ENCODE measurements at places on chromosomes 4 and X.

DNA sequence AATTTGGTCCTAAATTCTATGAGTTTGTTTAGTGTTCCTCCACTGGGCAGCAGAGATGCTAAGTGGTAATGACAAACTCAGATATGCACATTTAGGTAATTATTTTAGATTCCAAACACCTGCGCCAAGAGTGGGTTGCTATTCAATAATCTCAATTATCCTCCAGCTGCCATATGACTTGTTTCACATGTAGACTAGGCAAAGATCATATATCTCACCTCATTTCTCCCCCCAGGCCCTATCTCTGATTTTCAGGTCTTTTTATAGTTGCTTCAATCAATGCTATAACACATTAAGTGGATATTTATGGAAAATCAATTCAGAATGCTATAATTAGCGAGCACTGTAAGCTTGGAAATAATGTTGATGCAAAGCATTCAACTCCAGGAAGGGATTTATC lies 217.6 kb downstream of the KCTD8 start:
- no peak for DNase-seq

DNA sequence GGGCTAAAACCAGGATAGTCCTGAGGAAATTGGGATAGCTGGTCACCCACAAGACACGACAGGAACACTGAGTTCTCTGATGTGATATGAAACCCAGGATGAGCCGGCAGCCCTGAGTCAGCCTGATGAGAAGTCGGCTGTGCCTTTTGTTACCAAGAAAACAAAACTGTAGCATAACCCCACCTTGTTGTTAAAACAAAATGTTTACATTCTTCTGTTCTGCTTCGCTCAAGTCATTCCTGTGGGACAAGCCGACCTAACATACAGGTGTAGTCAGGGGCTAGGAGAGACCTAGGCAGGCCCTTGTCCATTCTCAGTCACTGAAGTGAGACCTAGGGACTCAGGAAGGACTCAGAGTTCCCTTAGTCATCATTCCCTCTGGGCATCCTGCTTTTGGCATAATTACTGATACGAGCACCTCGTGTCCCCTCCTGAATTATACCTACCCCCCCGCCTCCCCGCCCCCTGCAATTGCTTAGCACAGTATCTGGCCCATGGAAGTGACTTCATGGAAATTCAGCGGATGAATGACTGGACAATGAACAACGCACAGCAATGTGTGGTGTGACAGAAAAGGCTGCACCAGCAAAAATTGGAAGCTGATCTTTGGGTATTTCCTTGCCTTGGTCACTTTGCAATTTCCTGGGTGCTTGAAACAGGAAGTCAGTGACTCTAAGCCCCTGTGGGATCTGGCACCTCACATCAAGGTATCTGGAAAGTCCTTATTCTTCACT lies 31.9 kb upstream of the TLR2 start:
- DNase-seq, result no peak

GRCh38 chrX:108165383-108166111 lies 74.0 kb downstream of the ATG4A start:
- no peak for DNase-seq

DNA sequence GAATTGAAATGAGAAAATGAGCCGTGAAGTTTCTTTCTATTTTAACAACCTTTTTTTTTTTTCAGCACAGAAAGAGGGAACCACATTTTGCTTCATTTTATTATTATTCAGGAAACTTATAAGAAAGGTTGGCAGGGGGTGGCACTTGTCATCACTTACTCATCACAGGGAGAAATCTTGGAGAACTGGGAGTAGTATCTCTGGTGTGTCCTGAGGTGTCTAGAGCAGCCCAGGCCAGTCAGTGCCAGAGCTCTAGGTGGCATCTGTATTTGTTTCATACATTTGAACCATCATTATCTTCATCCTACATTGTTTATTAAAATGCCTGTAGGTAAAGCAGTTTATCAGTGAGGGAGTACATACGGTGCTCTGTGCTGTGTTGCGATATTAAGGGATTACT lies 43.8 kb upstream of the ARHGAP24 start:
- no peak for DNase-seq

DNA sequence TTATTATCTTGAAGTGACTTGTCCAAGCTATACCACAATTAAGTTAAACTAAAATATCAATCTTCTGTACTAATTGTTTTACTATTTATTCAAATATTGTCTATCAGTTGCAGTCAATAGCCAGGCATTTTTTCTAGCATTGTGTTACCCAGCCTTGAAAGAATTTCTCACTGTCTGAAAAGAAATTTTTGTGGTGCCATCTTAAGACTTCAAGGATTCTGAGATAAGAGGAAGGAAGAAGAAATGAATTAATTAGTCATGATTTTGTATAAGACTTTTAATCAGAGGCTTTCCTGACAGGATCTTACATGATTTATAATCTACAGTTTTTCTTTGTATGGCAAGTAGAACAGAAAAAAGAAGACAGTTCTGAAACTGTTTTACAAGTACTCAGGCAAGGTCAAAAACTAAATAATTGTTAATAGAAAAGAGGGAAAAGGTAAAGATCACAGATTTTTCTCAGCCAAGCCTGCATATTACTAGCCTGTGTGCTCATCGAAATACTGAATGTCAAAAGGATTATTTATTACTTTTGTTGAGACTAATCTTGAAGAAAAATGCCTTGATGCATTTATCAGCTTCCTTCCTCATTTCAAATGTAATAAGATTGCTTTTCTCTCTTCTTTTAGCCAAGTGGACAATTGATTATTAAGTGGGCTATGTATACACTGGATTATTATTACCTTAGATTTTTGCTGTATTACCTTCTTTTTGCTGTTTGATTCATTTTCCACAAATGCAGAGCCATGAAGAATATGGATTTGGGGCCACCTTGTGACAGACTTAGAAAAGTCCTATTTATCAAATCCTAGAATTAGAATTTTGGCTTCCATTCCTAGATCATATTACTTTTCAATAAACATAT lies 53.8 kb downstream of the CXCL1 start:
- DNase-seq, result no peak

- DNase-seq, result no peak
Observed at GRCh38 chr4:136793848-136794247, 738.4 kb downstream of the PCDH18 start.

DNA sequence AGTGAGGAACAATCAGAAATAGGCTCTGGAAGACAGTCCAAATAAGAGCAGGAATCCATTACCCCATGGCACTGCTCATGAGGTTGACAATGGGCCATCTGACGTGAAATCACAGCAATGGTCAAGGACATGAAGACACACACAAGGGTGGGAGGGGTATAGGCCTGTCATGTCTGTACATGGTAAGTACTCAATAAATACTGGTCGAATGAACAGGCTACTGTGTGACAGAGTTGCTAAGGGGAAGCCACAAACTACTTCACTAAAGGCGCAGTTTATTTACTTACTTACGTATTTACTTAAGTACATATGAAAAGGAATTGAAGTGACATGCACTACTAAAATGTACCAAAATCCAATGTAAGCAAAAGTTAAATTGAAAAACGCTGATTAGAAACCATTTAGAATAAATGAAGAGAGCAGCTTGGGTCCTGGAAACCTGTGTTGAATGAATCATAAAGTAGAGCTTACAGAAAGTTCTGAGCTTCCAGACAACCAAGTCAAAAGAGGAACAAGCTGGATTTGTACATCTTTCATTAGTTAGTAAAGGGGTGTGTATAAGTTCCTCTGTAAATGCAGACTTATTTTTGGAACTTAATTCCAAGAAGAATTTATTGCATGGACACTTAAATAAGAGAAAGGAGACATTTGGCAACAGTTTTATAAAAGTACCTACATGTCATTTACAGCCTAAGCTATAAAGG lies 32.7 kb downstream of the ALPK1 start:
- DNase-seq, result no peak

DNA sequence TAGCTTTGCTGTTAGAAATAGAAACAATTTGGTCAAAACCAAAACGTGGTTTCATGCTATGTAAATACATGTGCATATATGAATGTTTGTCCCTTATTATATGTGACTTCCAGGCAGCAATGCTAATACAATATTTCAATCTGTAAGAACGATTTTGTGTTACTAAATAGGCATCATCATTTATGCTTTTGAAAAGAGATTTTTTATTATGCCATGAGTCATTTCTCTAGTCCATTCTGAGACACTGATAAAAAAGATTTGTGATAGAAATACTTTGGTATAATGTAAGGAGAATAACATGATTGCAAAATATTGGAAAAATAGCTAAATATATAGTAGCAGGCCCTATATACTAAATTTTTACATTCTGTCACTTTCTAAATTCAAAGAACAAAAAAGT lies 28.9 kb downstream of the SYNPO2 start:
- no peak for DNase-seq

GRCh38 chr4:123924536-123924935 lies 527.9 kb downstream of the SPRY1 start:
- no peak for DNase-seq

DNA sequence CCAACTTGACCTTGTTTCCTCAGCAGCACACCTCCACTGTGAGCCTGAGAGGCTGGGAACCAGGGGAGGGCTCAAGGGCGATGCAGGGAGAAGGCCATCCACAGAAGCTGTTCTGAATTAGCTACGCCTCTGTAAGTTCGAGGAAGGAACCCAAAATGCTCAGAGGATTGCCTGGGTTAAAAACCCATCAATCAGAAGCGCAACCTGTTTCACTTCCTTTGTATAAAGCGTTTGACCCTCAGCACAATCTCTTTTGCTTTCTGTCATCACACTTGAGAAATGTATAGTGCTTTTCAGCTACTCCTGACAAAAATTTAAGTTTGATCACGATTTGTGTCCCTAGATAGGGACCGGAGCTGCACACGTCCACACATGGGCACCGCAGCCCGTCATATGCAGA lies 48.0 kb upstream of the MAP3K15 start:
- no peak for DNase-seq

DNA sequence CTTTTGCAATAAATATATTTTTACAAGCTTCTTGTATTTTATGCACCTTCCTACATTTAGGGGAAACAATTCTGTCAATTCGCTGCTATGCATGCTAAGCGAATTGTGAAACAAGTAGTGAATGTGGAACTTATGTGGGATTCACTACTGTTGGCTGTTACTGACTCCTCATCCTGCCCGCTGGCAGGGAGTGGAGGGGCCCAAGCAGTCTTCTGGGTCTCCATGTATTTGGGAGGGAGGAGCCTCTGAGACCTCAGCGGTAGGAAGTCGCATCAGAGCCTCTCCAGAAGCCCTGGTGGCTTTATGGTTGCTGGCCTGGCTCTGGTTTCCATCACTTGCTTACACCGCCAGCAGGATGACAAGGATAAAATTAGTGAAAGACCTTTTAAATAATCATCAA lies 3.7 kb upstream of the SETD7 start:
- DNase-seq, result no peak

DNA sequence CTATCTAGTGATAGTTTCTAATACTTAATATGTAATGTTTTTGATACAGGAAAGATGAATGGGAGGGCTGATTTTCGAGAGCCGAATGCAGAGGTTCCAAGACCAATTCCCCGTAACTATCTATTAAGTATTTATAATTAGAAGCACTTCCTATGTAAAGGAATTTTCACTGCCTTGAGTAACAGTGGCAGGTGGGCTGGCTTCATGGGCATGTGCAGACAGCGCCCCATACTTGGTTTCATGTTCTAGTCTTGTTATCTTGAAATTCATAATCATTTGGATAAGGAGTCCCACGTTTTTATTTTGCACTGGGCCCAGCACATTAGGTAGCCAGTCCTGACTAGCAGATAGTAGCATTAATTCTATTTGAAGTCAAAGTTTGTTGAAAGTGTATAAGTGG lies 1.7 kb downstream of the OCIAD1 start:
- DNase-seq, result no peak

GRCh38 chr4:181372014-181372413 lies 871.2 kb upstream of the TENM3 start:
- DNase-seq, result no peak

DNA sequence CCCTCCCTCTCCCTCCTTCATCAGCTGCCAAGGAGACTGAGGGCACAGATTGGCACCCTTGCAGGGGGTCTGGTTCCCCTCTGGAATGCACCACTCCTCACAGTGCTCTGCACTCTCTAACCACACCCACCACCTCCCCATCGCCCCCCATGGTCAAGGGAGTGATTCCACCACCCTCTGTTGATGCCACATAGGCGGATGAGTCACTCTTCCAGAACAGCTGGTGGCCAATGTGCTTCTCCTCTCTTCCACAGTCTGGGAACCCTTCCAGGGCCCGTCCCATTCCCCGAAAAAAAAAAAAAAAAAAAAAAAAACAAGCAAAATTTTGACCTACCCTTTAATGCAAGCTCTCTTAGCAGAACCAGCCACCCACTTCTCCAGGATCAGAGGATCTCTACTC lies 341.3 kb upstream of the KLF3 start:
- no peak for DNase-seq

DNA sequence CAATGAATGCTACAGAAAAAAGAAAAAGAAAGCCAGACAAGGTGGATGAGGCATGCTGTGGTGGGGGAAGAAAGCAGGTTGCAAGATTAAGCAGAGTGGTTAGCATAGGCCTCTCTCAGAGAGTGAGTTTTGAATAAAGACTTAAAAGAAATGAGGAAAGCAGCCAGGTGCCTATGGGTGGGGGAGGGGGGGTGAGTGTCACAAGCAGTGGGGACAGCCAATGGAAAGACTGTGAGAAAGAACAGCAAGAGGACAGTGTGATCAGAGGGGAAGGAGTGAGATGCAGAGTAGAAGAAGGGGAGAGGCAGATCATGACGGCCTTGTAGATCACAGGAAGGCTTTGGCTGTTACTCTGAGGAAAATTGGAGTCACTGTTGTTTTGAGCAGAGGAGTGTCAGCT lies 162.5 kb downstream of the SOX3 start:
- DNase-seq, result no peak

DNA sequence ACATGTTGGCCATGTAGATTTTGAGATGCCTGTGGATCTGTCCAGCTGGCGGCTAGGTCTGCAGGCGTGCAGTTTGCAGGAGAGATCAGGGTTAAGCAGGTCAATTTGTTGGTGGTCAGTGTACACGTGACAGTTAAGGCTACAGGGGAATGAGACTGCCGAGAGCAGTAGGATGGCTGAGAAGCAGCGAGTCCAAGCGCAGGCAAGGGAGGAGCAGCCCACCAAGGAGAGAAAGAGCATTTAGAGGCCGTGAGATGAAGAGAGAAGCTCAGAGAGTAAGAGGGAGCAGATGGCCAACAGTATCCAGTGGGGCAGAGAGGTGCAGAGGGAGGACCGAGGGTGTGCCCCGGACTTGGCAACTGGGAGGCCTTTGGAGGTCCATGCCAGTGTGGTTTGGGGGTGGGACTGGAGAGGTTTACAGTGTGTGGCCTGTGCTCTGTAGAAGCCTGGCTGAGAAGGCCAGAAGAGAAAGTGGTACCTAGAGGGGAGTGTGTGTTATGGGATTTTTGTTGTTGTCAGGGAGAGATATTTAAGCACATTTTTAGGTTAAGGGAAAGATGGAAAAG lies 18.4 kb downstream of the SNX25 start:
- no peak for DNase-seq

GRCh38 chr4:88264336-88264735 lies 20.0 kb downstream of the PPM1K start:
- no peak for DNase-seq

Measured in stimulated activated CD4-positive, alpha-beta T cell treated with anti-CD3 and anti-CD28 coated beads, Interleukin-1b, Interleukin-23, amount 100 ng/mL, for 1 hour (primary cell).